Hypothalamus (tissue), 51 donors: ENCODE measurements at places on chromosomes 4 and X.

GRCh38 chrX:2282490-2283090, 218.2 kb downstream of the DHRSX start:
- DNase-seq: no peak

- DNase-seq: no peak
Measured at GRCh38 chrX:71489540-71489939, 43.4 kb upstream of the OGT start.

DNA sequence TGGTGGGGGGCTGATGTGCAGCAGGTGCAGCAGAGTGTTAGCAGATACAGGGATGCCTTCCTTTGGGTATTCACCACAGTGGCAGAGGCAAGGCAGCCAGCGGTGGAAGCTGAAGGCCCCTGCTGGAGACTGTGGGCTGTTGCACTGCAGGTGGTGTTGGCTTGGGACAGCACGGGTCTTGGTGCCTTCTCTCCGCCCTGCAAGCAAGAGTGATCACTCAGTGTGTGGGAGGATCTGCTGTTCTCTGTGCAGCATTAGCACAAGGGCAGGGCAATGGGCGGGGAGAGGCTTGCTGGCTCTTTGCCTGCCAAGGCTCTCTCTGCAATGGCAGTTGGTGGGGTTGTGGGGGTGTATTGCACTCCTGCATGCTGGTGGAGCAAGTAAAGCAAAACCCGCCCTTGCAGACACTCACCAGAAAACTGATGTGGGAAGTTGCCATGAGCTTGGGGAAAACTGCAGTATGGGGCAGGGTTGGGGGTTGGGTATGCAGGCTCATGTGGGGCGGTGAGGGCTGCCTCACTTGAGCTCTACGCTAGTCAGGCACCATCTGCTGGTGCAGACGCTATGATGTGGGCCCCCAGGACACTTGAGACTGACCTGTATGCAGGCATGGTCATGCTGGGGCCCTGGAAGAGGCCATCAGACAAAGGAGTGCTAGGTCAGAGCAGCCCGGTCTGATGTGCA, 820.8 kb upstream of the GRIA3 start:
- DNase-seq: no peak

GRCh38 chr4:68062501-68062900, 67.2 kb downstream of the TMPRSS11F start:
- DNase-seq: no peak

DNA sequence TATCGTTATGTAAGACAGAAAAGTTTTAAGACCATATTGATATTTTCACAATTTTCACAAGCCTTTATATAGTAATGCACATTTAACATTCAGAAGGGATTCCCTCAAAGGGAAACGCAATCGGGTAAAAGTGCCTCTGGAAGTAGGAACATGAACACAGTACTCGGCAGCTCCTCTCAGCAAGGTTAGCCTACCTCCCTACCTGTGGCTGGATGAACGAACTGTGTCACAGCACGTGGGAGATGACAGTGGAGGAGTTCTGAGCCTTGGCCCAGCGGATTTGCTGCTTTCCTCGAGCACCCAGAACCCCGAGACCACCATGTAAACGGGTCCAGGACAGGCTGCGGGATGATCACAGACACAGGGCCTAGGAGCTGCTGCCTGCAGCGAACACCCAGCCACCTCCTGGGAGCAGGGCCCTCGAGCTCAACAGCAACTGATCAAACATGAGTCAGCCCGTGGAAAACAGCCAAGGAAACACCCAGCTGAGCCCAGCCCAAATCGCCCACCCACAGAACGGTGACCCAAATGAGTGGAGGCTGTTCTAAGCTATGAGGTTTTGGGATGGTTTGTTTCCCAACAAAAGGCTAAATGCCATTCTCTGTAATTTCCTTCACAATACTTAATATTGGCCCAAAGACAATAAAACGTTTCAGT, 30.4 kb downstream of the FAT1 start:
- no peak for DNase-seq
